Head of caudate nucleus (tissue), 42 donors: ENCODE measurements at places on chromosomes 1 and 21.

GRCh38 chr1:163876546-163876945, 554.8 kb downstream of the NUF2 start:
- no peak for DNase-seq

GRCh38 chr1:32900956-32901822, at the start of gene TMEM54:
TMEM54 (minus strand) TSS chr1:32901389; CDS start chr1:32901238, 151 bp downstream.
- DNase-seq, result no peak

GRCh38 chr1:212628046-212628445, 19.5 kb downstream of the ATF3 start:
- no peak for DNase-seq

GRCh38 chr1:115656461-115657077, 14.8 kb downstream of the VANGL1 start:
- no peak for DNase-seq

GRCh38 chr1:5691795-5692509, 300.3 kb downstream of the NPHP4 start:
- no peak for DNase-seq

GRCh38 chr1:164768619-164769018, 209.6 kb downstream of the PBX1 start:
- no peak for DNase-seq

DNA sequence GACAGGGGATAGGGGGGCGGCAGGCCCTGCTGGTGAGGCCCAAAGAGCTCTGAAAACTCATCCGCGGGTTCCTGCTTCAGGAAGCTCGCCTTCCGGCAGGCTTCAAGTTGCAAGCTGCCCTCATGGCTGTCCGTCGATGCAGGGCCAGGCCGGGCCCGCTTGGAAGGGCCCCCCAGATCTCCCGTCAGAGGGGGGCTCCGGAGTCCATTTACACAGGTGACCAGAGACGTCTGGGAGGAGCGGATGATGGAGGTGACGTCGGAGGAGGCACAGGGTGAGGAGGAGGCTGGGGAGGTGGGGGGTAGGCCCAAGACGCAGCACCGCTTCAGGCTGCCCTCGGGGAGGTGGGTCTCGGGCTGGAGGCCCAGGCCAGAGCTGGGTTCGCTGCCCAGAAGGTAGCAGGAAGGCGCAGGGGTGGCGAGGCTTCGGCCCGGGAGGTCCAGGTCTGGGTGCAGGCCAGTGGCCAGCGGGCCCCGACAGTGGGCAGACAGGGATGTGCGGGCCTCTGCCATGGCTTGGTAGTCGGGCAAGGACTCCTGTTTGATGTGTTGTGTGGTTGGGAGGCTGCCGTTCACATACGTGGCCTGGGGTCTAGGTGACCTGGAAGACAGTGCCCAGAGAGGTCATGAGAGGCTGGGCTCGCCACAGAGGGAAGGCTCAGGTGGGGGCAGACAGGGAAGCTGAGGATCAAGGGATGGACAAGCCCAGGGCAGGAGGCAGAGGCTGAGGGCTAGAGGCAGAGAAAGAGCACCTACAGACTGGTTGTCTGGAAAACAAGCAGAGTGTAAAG, 135.4 kb downstream of the DMRTB1 start:
- no peak for DNase-seq

- DNase-seq, result no peak
Observed at GRCh38 chr1:59557549-59557885, 257.2 kb upstream of the HOOK1 start.

DNA sequence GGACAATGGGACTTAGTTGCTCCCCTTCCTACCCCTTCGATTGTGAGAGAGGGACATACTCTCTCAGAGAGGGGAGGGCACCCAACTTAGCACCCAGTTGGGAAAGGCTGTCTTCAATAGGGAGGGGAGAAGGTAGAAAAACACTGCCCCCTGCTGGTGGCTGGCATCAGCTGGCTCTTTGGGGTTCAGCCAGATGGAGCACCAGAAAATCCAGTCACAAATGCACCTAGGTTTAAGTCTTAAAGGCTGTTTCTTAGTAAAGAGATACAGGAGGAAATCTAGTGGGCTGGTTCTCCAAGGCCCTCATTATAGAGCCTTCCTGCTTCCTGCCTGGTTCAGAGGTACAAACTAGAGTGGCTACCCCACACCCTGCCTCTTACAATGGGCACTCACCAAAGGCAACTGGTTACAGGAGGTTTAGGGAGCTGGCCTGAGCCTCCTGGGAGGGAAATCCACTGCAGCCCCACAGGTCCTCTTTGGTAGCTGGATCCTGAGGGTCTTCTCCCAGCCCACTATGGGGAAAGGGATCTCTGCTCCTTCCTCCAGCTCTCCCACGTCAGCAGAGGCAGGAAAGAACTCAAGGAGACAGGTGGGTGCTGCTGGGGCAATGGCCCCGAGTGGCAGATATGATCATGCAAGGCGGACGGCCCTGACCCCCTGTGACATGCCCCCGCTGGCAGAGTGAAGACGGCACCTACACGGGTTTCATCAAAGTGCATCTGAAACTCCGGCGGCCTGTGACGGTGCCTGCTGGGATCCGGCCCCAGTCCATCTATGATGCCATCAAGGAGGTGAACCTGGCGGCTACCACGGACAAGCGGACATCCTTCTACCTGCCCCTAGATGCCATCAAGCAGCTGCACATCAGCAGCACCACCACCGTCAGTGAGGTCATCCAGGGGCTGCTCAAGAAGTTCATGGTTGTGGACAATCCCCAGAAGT, 28.3 kb downstream of the EIF2D start:
- DNase-seq, result peak; percentile 86

- no peak for DNase-seq
Observed at GRCh38 chr1:236524895-236525184, 1.1 kb downstream of the LGALS8 start.

- no peak for DNase-seq
Observed at GRCh38 chr1:158208586-158209116, 28.0 kb downstream of the CD1D start.

DNA sequence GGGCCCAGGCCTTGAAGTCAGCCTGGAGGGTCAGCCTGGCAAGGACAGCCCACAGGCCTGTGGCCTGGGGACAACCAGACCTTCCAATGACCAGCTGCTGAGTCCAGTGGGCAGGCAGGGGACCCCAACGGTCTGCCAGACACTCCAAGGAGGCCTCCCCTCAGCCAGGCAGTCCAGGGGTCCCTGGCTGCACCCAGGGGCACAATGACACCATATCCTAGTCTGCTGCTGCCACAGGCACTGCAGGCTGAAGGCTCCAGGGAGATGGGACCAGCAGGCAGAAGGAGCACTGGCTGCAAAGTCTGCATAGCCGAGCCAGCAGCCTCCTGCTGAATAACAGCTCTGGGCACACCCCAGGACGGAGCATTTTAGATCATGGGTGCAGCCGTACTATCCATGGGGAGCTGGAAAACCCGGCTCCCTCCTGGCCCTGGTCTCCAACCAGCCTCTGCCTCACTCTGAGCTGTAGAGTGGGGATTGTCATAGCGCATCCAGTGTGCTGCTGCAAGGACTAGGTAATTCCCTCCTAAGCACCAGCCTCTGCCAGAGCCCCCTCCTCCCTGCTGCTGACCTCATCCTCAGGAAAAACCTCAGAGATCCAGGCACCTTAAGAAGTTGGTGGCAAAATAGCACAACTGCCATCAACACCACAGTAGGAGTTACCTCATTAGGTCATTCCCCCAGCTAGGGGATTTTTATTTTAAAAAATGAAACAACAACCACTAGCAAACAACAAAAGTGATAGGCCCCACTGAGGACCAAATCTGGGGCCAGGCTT, 4.8 kb upstream of the LAPTM5 start:
- no peak for DNase-seq

DNA sequence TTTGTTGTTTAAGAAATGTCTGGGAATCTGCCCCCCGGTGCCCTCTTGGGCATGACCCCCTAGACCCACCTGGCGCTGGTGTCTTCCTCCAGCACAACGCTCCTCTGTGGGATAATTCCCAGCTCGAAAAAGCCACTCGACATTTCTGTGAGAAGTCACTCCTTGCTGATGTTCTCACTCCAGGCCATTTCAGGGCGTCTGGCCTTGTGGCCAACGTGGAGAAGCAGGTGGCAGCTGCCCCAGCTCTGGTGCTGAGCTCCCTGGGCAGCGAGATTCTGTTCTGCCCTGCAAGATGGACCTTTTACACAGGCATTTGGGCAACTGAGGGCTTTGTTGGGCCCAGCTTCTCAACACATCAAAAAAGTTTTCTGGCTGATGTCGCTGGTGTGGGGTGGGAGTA, 147.7 kb upstream of the WNT4 start:
- no peak for DNase-seq

GRCh38 chr21:32569261-32570230, 15.8 kb downstream of the TCP10L start:
- DNase-seq, result peak; percentile 79

GRCh38 chr1:198934426-198934825, 295.6 kb downstream of the PTPRC start:
- DNase-seq, result no peak

GRCh38 chr1:172144445-172145061, 275.9 kb upstream of the C1orf105 start:
- no peak for DNase-seq
